Activated CD8-positive, alpha-beta memory T cell treated with anti-CD3 and anti-CD28 coated beads for 1 hour (primary cell): ENCODE measurements at places on chromosomes 11 and 22.

GRCh38 chr11:124460459-124460858, 15.0 kb upstream of the OR8B8 start:
- no peak for DNase-seq

DNA sequence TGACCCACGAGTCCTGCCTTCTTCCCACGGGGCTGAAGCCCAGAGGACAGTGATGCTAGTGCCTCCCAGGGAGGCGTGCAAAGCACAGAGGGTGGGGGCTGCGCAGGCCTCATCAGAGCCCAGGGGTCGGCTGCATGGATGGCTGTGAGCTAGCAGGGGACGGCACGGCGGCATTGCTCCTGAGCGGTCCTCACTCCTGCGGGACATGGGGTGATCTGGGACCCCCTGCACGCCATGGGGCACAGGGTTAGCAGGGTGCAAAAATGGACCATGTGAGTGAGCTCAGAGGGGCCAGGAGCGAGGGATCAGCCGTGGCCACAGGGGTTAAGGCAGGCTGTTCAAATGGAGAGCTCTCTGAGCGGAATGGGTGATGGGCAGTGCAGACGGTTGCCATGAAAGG, 138.3 kb downstream of the SNX19 start:
- no peak for DNase-seq

DNA sequence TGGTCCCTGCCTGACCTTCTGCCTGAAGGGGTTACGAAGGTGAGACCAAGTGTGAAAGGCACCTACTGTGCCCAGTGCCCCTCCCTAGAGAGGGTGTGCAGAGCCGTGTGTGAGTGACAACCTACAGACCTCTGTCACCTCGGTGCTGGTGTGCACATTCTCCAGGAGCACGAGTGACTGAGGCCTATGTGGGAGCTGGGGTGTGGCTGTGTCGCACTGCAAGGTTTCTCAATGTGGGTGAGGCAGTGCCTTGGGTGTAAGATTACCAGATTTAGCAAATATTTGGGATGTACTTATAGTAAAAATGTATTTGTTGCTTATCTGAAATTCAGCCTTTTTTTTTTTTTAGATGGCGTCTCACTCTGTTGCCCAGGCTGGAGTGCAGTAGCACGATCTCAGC, 5.6 kb downstream of the STARD10 start:
- no peak for DNase-seq

DNA sequence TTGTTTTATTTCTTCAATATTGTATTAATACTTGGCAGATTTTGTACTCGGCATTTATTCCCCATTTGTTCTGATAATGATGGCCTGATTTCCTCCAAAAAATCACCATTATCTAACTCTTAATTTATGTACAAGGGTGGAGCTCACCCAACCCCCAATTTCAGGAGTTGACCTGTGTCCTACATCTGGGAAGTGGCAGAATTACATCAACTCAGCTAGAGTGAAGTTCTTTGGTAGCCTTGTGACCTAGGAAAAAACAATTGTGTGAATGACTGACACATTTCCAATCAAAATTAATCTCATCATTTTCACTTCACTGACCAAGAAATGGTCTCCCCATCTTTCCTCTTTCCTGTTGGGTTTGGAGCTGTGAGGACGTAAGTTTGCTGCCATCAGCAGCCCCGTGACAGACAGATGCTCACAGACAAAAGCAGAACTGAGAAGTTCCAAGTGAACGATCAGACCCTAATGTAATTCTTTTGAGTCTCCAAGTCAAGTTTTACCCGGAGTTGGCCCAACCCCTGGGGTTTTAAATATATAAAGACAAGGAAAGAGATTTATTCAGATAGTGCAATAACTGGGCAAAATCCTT, 16.6 kb upstream of the MS4A6E start:
- no peak for DNase-seq

DNA sequence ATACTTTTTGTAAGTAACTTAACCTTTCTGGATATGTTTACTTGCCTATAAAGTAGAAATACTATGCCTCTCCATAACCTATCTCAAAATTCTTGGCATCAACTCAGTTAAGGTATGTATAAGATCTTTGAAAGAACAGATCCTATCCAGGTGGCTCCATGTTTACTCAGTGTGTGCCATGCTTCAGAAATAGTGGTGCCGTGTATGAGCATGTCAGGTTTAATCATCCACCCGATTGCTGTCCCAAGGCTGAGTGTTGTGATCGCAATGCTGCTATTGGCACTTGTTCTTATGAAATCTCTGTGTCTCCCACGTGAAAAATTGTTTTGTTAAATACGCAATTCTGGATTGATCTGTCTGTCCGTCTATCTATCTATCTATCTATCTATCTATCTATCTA, 85.9 kb upstream of the SNX19 start:
- no peak for DNase-seq

GRCh38 chr22:41551877-41552582, 7.8 kb upstream of the POLR3H start:
- no peak for DNase-seq

DNA sequence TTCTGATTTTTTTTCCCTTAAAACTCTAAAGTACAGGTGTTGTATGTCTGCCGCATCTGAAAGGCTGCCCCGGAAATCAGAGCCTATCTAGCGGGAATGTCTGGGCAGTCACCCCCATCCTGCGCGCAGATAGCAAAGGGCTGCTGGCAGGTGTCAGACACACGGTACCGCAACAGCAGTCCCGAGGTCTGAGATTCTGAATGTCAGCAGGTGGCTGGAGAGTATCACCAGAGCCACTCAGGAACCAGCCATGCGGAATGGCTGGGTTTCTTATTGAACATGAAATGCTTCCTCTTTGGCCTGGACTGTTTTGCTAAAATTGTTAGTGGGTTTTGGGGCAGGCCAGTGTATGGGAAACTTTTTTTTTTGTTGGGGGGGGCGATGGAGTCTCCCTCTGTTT, 53.3 kb downstream of the CERK start:
- DNase-seq = no peak

DNA sequence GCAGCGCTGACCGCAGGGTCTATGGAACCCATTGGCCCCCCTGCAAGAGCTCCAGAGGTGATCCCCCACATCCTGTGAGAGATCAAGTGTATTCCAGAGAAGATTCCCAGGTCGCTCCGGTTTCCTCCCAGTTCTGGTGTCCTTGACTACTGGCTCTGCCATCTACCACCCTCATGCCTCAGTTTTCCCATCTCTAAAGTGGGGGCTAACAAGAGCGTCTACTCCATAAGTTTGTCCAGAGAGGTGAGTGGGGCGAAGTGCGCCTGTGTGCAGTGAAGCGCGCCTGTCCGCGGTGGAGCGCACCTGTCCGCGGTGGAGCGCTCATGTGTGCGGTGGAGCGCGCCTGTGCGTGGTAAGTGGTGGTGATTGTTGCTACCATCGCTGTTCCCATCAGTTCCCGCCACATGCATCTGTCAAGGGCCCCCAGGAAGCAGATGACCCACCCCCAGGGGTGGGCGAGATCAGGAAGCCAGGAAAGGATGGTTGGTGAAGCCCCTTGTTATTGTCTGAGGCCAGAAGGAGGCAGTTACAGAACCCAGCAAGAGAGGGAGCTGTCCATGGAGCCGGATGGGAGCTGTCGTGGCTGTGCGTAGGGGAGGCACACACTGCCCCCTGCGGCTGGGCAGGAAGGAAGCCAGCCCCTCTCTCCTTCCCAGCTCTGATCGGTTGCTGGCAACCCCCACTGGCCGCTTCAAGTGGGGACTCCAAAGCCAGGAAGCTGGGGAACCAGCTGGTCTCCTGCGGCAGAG, 73.2 kb upstream of the FGF3 start:
- DNase-seq = no peak

- no peak for DNase-seq
Observed at GRCh38 chr11:10899121-10899830, 41.4 kb upstream of the ZBED5 start.

GRCh38 chr22:22474733-22475132, 33.8 kb downstream of the ZNF280B start:
- DNase-seq = no peak

DNA sequence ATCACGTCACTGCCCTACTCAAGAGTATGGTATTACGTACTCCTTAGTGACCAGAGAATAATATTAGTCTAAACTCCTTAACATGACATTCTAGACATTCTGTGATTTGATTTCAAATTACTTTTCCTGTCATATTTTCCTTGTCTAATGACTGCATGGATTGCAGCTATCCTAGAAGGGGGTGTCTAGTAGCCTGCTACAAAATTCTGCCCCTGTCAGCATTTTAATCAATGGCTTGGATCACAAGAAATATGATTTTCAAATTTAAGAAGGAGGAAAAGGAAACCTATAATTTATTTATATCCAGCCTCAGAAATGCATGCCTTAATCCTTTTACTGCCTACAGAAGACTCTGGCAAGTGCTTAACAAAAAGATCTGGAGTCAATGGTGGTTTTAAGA, 216.8 kb downstream of the SWAP70 start:
- no peak for DNase-seq

GRCh38 chr11:114269498-114269897, 26.7 kb upstream of the NNMT start:
- DNase-seq = no peak

- DNase-seq = no peak
Observed at GRCh38 chr11:130848361-130849214, 67.7 kb downstream of the SNX19 start.

GRCh38 chr11:72681226-72682153, 7.3 kb upstream of the PDE2A start:
- no peak for DNase-seq

DNA sequence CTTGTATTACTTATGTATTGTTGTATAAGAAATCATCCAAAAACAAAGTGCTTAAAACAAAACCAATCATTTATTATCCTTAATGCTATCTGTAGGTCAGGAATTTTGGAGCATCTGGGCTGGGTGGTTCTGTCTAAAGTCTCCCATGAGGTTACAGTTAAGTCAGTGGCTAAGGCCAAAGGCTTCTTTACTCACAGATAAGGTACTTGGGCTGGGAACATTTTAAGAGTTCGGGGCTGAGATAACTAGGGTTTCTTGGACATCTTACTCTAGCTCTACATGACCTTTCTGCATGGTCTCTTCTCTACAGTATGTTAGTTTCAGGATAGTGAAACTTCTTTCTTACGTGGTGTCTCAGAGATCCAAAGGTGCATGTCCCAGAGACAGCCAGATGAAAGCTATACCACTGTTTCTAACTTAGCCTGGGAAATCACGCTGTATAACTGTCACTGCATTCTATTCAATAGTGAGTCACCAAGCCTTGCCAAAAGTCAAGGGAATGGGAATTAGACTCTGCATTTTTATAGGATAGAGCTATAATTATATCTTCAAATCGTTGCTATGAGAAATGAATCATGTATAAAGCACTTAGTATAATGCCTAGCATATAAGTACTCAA, 29.6 kb downstream of the SOX6 start:
- no peak for DNase-seq

- DNase-seq = no peak
Observed at GRCh38 chr11:115344846-115345245, 159.4 kb downstream of the CADM1 start.

DNA sequence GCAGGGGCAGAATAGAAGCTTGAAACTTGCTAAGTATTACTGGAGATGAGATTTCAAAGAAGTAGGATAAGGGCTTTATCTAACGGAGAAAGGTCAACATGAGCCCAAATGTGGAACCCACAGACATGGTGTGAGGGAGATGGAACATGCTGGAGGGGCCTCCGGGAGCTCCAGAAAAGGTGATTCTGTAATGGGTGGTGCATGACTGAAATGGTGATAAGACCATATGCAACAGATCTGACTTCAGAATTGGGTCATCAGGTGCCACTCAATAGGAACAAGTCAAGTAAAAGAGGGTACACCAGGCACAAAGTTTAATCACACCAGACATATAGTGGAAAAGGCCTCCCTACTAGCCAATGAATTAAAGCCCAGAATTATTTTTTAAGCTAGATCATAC, 7.9 kb upstream of the CEP295 start:
- DNase-seq = no peak

DNA sequence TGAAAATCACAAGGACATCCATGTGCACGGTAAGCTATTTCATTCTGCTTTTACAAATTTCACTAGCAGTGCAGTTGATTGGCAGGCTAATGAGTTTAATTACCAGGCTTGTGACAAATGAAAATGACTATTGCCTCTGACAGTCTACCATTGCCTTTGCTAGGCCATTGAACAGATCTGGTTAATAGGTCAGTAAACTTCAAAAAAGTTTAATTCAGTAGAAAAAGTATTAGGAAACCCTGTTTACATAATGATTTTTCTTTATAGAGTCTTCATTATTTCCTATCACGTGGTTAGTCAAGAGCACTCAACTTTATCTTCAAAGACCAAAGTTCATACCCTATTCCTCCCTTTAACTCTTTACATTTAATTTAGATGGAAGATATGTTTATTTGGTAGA, 77.0 kb downstream of the PRMT3 start:
- no peak for DNase-seq

GRCh38 chr11:41461057-41461681, 1.7 kb upstream of the LRRC4C start:
- DNase-seq = no peak

- DNase-seq = no peak
Observed at GRCh38 chr22:45718391-45718790, 46.8 kb downstream of the ATXN10 start.

GRCh38 chr22:22201185-22201929, 43.2 kb upstream of the VPREB1 start:
- DNase-seq = no peak

DNA sequence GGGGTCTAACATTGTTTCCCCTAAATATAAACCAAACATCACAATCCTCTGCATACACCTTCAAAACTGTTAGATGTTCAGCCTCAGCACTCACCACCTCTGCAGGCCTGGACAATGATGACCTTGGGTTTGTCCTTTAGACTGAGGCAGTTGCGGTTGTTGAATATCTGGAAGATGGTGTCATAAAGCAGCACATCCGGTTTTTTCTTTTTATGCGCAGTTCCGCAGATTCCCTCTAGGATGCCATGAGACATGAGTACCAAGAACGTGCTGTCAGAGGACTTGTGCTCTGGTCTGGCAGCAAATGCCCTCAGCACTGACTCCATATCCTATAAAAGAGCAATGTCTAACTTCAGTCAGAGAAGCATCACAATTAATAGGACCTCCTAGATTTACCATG, 22.8 kb downstream of the CASP5 start:
- DNase-seq = no peak
